ENCODE measurements at places on chromosomes 6 and 20. TPM values are rescaled to one million over a fixed set of nuclear protein-coding genes. Genes with fewer than 3 reads are reported as not detected.
A peak's percentile ranks its signal among the peaks of the same experiment; 100 is the strongest.

ZNF76 gene
- 26.7 TPM for total RNA-seq

TMEM200A gene
- 27.8 TPM for total RNA-seq

IRF4 gene
- 0.10 TPM for total RNA-seq

CRISP2 gene
- total RNA-seq = not detected

DLK2 gene
- total RNA-seq = 5.3 TPM

GMDS gene
- 7.1 TPM for total RNA-seq

RAET1G gene
- total RNA-seq = not detected

- ATAC-seq = peak; percentile 42
These were observed 332.8 kb downstream of the CDH4 start for GRCh38 chr20:61584851-61585250.

GRCh38 chr20:62997417-62998035, 9.2 kb downstream of the BHLHE23 start:
- ATAC-seq = peak; percentile 69

DNA sequence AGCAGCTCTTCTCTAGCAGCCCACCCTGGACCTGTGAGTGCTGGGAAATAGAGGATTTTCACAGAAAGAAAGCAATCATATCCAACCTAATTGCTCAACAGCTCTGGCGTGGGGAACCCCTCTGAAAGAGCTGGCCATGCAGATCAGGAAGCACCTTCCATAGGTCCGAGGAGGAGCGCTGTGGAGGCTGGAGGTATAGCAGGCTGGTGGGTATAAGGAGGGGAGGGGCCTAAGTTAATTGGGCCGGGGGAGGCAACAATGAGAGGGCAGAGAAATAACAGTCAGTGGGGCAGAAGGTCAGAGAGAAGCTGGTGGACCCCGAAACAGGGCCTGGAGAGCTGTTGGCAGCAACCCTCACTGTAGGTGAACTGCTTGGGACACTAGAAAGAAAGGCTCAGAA, 40.8 kb downstream of the SNRNP48 start:
- no peak for ATAC-seq

DNA sequence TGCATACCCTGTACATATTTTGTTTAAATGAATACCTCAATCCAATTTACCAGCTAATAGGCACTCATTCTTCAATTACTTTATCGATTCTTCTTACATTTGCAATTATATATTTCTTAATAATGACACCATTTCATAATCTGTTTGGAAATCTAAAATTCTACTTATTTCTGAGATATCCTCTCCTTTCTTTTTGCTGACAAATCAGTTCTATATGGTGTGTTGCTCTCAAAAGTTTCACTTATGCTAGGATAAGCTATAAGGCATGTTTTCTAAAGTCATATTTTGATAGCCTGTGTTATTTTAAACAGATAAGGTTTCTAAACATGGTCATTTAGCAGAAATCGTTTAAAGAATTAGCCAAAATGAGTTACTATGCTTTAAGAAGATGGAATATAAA, 140.6 kb upstream of the GJE1 start:
- ATAC-seq = no peak

- peak; percentile 6 for ATAC-seq
These were observed 34.5 kb downstream of the TPD52L1 start for GRCh38 chr6:125188037-125188436.

GRCh38 chr20:62662422-62662821, 20.1 kb downstream of the SLCO4A1 start:
- no peak for ATAC-seq

DNA sequence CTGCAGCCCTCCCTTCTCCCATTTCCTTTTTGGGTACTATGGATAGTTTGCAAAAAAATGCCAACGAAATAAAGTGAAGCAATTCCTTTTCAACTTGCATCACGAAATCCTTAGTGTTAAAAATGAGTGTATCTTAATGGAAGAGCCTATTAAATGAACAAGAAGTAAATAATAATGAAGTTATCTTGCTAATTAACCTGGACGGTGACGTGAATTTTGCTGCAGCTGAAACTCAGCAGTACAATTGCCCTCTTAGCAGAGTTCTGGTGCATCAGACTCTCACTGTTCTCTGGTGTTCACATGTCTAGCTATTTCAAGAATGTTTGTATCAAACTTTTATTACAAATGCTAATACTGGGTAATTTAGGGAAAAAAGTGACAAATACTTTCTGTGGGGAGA, 119.7 kb upstream of the HDAC2 start:
- ATAC-seq = no peak

DNA sequence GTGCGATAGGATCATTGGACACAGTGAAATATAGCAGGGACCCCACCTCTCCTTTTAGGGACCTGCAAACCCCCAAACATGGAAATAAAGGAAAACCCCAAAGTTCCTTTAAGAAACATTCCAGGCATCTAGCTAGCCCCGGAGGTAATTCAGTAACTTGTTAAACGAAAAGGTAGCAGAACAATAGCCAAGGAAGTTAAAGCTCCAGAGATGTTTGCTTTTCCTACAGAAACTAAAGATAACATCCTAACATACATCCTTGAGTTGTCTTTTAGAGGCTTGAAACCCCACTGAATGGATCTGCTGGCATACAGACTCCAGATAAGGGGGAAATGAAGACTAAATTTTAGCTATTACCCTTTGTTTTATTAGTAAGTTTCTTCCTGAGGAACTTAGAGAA, 51.0 kb downstream of the FAM184A start:
- ATAC-seq = no peak

- ATAC-seq = no peak
These were observed 483.8 kb upstream of the JARID2 start for GRCh38 chr6:14762077-14762476.

GRCh38 chr6:44851176-44851575, 463.7 kb downstream of the CDC5L start:
- ATAC-seq = no peak

DNA sequence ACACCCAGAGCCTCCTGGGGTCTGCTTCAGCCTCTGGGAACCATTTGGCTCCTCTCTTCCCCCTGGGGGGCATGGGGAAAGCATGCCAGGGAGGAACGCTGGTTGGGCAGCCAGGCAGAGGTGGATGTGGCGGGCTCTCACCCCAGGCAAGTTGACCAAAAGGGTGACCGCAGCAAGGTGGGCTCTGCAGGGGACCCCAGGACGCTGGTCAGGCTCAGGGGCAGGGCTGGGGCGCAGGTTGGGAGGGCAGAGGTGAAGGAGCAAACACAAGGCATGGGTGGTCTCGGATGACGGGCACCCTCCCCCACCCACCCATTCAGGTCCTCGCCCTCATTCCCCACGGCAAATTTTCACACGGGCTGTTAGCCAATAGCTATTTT, 30.2 kb upstream of the MRGBP start:
- ATAC-seq = no peak

GRCh38 chr6:71106276-71106675, 149.4 kb upstream of the B3GAT2 start:
- no peak for ATAC-seq

- ATAC-seq = no peak
These were observed 67.5 kb upstream of the MBOAT1 start for GRCh38 chr6:20279608-20280287.

- no peak for ATAC-seq
These were observed 42.7 kb downstream of the ANKRD6 start for GRCh38 chr6:89475634-89476033.

- no peak for ATAC-seq
These were observed 39.2 kb downstream of the MMUT start for GRCh38 chr6:49423817-49424216.

DNA sequence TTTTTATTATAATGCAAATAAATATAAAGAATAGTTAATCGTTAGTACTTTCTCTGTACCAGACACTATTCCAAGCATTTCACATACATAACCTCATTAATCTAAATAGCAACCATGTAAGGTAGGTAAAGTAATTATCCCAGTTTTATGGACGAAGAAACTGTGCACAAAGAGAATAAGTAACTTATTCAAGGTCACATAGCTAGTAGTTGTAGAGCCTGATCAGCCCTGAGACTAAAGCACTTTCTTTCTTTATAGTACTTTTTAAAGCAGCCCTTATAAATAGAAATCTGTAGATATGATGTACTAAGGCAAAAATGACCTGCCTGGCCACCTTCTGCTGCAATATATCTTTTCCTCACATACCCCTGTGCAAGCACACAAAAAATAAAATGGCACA, 104.8 kb downstream of the MYO6 start:
- no peak for ATAC-seq

DNA sequence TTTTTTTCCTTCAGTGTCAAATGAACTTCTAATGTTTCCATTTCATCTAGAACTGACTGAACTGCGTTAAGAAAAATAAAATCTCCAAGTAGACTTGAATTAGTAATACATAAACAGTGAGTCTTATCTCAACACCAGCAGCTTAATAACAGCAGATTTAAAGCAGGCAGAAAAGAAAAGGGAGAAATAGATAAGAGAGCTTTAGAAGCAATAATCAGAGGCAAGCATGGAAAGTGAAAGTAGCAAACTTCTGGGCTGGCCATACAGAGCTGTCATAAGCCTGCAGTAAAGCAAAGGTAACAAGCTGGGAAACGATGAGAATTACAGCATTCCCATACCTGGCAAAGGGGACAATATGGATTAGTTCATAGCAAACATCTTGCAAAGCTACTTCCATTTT, 16.9 kb upstream of the ANGPT4 start:
- no peak for ATAC-seq

DNA sequence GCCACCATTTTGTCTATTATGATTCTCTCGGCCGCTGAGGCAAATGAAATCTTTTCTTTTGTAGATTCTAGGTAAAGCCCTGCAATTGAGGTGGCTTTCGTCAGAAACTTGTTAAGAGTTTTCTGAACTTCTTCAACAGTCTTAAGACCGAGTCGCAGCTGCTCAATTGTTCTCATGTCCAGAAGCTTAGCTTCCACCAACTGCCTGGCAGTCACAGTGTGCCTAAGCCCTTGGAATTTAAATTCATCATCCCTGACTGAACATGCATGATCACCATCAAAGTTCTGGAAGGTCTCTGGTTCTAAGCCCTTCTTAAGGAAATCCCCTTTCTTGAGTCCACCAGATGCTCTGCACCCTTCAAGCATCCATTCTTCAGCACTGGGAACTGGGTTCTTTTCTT, 25.7 kb downstream of the DST start:
- no peak for ATAC-seq

- ATAC-seq = no peak
These were observed 33.6 kb downstream of the FAM209B start for GRCh38 chr20:56566621-56567020.

- no peak for ATAC-seq
These were observed 112.0 kb upstream of the SNX9 start for GRCh38 chr6:157711060-157711459.

- ATAC-seq = no peak
These were observed 3.4 kb upstream of the HLA-DQB1 start for GRCh38 chr6:32669893-32670292.
